ENCODE measurements at places on chromosomes 13 and 19.

GRCh38 chr19:3344608-3345598 lies 21.5 kb upstream of the NFIC start:
- no peak for DNase-seq

DNA sequence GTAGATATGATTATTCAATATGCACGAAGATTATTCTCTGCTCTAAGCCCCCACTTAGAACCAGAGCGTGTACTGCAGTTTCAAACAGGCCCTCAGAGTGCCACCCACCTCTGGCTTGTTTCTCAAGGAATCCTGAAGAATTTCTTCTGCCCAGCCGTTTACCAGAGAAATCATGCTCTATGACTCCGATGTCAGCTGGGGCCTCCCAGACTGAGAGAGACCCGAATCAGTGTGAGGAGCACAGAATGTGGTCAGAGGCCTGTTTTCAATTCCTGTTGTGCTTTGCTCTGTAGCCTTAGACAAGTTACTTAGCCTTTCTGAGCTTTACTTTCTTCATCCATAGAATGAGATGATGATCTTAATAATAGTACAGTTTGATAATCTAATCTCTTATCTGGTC lies 5.5 kb downstream of the PNMA8C start:
- DNase-seq = no peak

GRCh38 chr13:41823476-41823875 lies 137.4 kb downstream of the VWA8 start:
- DNase-seq = no peak

DNA sequence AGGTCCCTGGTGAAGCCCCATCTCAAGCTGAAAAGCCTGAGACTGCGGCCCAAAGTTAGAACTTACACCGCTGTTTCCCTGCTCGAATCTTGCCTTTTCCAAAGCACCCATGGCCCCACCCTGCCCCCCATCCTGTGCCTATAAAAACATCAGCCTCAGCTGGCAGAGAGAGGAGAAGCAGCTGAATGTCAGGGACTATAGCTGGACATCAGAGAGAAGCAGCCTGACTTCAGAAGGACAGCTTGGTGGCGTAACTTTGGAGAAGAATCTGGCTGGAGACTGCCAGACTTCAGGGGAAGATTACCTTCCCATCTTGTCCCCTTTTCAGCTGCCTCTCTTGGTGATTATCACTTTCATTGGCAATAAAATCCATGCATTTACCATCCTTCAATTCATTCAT lies 9.3 kb upstream of the RCBTB2 start:
- DNase-seq = no peak

GRCh38 chr19:50328224-50328872 lies 829 bp downstream of the KCNC3 start:
- no peak for DNase-seq
